Osteocyte (in vitro differentiated cells): ENCODE measurements at places on chromosomes 1 and 21. TPM values are rescaled to one million over a fixed set of nuclear protein-coding genes. Genes with fewer than 3 reads are reported as not detected.

- H3K4me1 ChIP-seq, result peaks cover 6% of the 10 kb centered on the region
- H3K27ac ChIP-seq, result no peak overlapping the region
- peak overlapping the region; percentile 32 for H3K4me3 ChIP-seq
- DNase-seq, result no peak
- H3K36me3 ChIP-seq, result no peaks in the 10 kb centered on the region
These were observed 808 bp downstream of the MAP3K21 start for GRCh38 chr1:233328142-233328921.

Gene PDZK1IP1
- not detected in 2 replicates for total RNA-seq

Gene TENT5C
- total RNA-seq, result 0.05 and 0.08 TPM in 2 replicates

- H3K27me3 ChIP-seq, result no peaks in the 10 kb centered on the region
- no peak overlapping the region for H3K4me3 ChIP-seq
- DNase-seq, result no peak
- peaks cover 2% of the 10 kb centered on the region for H3K4me1 ChIP-seq
- H3K36me3 ChIP-seq, result no peaks in the 10 kb centered on the region
These were observed 61.2 kb downstream of the ST6GALNAC5 start for GRCh38 chr1:76928522-76928921.
